ENCODE measurements at places on chromosomes 6 and 20. TPM values are rescaled to one million over a fixed set of nuclear protein-coding genes. Genes with fewer than 3 reads are reported as not detected.

The TPBG gene
- 11.4 TPM for total RNA-seq

The GJA1 gene
- 55.9 TPM for total RNA-seq

The ARMH2 gene
- total RNA-seq: not detected

The MLIP gene
- total RNA-seq: 21.6 TPM

The MAPK14 gene
- total RNA-seq: 36.8 TPM

The NKAPL gene
- 0.71 TPM for total RNA-seq

The C6orf132 gene
- total RNA-seq: 0.53 TPM

The CCN6 gene
- total RNA-seq: 0.09 TPM

The TMEM170B gene
- total RNA-seq: 3.9 TPM

The PRND gene
- total RNA-seq: 46.4 TPM

The ACTL10 gene
- 0.49 TPM for total RNA-seq

The FABP7 gene
- total RNA-seq: 0.66 TPM

The GSTA2 gene
- total RNA-seq: not detected

The TRIM40 gene
- not detected for total RNA-seq
